Hindlimb muscle (tissue), 1 donor: ENCODE measurements at places on chromosomes 7 and 10.
A peak's percentile ranks its signal among the peaks of the same experiment; 100 is the strongest.

GRCh38 chr7:137591421-137591837 lies 247.9 kb upstream of the PTN start:
- no peak for DNase-seq

DNA sequence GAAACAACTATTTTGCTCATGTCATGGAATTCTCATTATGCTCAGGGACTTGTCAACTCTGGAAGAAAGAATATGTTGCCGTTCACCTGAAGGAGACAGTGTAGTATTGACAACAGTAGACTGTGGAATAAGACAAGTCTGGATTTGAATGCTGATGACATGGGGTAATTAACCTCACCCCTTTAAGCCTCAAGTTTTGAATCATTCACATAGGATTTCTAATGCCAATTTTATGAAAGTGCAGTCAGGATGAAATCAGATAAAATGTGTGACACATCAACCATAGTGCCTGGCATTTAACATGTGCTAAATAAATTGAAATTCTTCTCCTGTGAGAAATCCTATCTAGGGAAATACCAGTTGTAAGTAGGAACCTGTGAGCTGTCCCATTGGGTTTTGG lies 305.8 kb downstream of the KIF20B start:
- DNase-seq, result no peak

DNA sequence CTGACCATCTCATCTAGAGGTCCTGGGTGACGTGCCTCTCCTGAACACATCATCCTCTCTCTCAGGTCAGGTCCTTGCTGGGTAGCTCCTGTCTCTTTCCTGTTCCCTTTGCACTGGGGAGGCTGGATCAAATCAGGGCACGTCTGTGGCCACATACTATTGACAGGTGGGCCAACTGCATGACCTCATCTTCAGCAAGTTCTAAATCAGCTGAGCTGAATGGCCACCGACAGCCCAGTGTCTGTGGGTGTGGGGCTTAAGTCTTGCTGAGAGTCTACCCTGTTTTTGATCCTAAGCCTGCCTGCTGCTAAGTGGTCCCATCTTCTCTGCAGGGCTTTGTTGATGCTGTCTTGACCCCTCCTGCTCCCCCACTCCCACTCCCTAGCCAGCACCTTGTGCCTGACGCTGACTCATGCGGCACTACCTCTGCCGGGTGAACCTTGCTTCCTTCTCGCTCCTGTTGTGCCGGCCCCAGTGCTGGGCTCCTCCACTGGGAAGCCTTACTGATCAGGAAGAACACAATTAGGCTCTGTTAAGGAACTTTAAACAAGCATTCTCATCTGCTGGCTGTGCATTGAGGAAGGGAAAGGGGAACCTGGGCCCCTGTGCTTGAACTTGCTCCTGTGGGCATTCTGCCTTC lies 440.4 kb downstream of the PLXNA4 start:
- no peak for DNase-seq

GRCh38 chr7:94298943-94299342 lies 95.8 kb upstream of the COL1A2 start:
- DNase-seq, result no peak

- peak; percentile 12 for DNase-seq
These were observed 23.4 kb downstream of the ZPBP start for GRCh38 chr7:50069613-50070012.

DNA sequence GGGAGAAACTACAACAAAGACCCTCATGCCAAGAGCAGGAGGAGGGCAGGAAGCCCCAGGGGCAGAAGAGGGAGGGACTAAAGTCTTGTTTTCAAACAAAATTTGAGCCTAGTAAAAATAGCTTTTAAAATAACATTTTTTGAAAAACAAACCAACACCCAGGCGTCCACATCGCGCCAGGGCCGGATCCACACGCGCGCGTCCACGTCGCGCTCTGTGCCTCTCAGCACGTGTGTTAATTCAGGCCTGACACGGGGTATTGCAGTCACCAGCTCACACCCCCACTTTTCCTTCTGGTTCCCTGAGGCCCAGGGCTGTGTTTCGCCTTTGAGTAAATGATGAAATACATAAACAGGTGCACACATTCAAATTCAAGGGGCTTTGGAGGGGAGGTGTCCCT lies 196.2 kb downstream of the TCERG1L start:
- no peak for DNase-seq

DNA sequence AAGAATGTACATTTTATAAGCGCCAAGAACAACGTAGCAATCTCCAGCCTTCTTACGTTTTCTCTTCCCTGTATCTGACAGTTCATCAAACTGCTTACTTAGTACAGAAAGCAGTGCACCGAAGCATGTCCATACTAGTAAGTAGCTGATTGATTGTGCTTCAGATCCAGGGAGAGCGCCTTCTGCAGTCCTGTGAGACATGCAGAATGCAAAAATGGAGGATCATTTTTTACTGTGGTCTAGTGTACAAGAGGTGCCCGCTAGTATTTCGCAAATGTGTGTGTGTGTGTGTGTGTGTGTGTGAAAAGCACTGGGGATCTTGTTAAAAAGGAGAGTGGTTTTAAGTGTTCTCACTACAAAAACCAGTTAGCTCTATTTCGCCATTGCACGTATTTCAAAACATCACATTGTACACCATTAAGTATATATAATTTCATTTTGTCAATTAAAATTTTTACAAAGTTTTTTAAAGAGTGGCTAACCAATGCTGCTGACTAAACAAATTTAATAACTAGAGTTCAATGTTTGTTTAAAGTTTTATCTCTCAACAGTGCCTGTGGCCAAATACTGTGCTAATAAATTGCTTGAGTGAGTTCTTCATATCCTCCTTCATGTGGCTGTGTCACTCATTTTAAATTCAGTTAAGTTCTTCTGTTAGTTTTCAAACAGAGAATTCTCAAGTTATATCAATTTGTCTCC lies 99.6 kb downstream of the ZMYND11 start:
- no peak for DNase-seq

- DNase-seq, result no peak
These were observed 19.1 kb downstream of the ZFAND4 start for GRCh38 chr10:45653454-45653853.

DNA sequence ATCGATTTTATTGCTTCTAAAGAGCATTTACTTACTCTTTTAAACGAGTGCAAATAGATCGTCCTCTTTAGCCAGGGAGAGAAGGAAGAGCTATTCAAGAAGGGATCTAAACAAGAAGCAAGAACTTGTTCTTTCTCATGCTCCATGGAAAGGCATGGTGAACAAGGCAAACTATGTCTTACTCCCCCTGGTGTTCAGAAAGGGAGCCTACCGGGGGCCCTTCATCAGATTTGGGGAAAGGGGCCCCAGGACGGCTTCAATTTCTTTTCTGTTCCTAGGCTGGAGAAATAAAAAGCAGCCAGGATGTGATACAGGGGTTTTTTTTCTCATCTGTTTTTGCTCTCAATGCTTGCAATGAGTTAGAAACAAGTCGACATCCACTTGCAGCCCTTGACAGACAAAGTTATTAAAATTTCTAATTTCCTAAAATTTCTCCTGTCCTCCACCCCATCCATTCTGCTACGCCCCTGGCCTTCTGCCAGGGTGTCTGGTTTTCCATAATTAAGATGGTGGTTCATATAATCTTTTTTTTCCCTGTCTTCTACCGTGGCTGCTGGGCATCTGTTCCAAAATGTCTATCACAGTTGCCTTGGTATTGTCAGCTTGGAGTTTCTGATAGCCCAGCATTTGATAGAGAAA lies 214.4 kb downstream of the CREB5 start:
- peak; percentile 60 for DNase-seq

DNA sequence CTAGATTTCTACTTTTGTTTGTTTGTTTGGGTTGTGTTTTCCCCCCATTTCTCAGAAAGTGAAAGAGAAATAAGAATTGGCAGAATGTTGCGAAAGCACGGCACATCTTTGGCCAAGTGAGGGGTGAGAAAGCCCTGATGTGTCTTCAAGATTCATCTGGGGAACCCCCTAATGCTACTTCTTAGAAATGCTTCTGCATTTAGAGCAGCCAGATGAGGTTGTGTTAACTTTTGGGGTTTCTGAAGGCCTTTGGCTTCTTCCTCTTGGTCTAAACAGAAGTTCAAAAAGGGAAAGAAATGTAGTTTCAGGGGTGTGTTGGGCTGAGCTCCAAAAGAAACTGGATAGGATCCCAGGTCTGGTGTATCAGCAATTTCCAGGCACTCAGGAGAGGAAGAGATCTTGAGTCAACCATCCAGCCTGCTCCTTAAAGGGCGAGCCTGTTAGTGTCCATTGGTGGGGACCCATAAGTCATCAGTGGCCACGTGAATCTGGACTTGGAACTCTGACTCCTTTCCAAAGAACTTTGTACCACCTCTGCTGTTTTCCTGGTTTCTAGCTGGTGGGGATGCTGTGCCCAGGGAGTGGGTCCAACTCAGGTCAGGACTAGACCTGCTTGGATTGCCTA lies 6.5 kb downstream of the DUSP5 start:
- peak; percentile 63 for DNase-seq

DNA sequence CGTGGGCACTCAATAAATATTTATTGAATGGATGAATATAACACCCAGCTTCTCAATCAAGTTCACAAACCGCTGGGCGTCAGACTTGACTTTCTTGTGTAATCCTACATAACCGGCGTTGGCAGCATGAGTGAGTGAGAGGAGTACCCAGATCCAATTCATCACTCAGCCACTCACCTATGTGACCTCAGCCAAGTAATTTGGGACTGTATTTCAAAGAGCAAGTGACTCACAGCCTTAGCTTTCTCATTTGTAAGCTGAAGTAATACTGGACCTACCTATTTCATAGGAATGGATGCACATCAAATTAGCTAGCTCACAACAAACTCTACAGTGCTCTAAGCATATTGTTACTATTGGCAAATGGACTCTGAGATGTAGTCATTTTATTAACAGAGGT lies 53.8 kb upstream of the FAM204A start:
- no peak for DNase-seq

DNA sequence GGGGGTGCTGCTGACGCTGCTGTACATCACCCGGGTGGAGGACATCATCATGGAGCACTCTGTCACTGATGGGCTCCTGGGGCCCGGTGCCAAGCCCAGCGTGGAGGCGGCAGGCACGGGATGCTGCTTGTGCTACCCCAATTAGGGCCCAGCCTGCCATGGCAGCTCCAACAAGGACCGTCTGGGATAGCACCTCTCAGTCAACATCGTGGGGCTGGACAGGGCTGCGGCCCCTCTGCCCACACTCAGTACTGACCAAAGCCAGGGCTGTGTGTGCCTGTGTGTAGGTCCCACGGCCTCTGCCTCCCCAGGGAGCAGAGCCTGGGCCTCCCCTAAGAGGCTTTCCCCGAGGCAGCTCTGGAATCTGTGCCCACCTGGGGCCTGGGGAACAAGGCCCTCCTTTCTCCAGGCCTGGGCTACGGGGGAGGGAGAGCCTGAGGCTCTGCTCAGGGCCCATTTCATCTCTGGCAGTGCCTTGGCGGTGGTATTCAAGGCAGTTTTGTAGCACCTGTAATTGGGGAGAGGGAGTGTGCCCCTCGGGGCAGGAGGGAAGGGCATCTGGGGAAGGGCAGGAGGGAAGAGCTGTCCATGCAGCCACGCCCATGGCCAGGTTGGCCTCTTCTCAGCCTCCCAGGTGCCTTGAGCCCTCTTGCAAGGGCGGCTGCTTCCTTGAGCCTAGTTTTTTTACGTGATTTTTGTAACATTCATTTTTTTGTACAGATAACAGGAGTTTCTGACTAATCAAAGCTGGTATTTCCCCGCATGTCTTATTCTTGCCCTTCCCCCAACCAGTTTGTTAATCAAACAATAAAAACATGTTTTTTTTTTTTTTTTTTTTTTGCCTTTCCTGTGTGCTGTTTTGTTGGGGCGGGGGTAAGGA lies 55.8 kb downstream of the TSPAN15 start:
- no peak for DNase-seq

DNA sequence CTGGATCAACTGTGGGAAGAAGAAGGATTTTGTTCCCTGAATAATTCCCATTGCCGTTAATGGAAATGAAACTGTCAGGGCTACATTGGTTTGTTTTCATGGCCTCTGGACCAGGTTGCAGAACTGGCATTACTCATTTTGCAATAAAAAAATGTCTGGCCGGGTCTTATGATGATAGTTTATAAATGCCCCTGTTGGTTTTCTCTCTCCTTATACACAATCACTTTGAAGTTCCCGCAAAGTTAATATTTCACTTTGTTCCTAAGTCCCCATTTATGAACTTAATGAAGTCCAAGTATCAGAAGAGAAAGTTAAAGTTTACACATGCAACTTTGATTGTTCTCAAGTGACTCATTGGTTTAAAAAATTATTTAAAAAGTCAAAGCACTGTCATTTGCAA lies 150.7 kb upstream of the PRR15 start:
- DNase-seq, result no peak

GRCh38 chr7:146575903-146576302 lies 459.3 kb downstream of the CNTNAP2 start:
- DNase-seq, result no peak

DNA sequence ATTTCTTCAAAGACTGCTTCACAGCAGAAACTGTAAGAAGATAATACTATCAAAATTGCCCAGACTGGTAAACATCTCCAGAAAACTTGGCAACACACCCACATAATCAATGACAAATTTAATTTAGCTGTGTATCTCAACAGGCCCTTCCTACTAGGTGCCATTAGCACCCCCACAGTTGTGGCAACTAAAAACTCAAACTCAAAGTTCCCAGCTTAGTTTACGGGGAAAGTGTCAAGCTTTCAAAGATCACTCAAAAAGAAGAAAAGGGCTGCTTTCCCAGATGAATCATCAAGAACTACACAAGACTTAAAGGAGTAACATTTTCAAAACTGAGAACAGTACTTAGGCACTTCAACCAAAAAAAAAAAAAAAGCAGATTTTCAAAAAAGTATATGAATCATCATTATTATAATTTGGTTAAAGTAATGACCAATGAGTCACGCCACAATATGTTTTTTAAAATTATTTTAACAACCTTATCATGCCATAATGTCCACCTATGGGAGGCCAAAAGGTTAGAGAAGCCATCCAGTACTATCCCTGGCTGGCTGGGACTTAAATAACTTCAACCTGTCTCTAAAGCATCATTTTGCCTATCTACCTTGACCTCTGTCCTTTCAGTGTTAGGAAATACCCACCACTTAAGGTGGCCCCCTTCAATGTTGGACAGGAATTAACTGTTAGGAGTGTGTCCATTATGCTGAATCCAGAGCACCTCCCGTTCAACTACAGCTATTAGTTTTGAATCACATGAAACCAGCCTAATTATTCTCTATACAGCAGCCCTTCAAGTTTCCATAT lies 90.8 kb downstream of the ZFAND4 start:
- DNase-seq, result no peak

DNA sequence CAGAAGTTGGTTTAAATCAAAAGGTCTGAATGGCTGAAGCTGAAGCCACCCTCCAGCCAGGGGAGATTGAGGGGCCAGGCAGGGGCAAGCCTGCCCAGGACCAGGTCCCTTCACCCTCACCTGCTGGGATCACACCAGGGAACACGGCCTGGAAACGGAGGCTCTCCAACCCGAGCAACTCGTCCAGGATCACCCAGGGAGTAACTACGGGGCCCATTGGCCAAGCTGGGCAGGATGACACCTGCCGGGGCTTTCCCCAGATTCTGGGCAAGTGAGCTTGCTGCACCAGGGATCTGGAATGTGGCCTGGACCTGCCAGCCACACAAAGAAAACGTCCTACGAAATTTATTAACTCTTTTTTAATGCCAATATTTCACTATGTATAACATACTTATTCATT lies 30.4 kb upstream of the PPP2R2D start:
- no peak for DNase-seq

DNA sequence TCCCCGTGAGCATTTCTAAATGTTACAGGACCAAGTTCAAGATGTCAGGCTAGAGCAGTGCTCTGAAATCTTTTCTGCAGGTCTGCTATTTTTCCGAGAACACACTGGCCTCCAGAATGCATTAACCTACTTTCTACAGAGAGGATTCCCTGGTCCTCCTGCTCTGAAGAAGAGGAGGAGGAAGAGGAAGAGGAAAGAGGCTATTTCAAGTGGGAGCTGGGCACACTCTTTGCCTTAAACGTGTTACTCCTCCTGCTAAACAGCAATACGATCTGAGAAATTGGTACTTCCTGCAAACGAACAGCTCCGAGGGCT lies 157.4 kb downstream of the FRMD4A start:
- DNase-seq, result peak; percentile 7
